ENCODE measurements at places on chromosomes 13 and 19.

- DNase-seq, result no peak
Observed at GRCh38 chr13:23059173-23059572, 121.6 kb upstream of the SGCG start.

GRCh38 chr13:71714802-71715375 lies 152.1 kb downstream of the DACH1 start:
- DNase-seq, result no peak

- DNase-seq, result no peak
Observed at GRCh38 chr19:19524053-19524452, 4.7 kb upstream of the YJEFN3 start.

DNA sequence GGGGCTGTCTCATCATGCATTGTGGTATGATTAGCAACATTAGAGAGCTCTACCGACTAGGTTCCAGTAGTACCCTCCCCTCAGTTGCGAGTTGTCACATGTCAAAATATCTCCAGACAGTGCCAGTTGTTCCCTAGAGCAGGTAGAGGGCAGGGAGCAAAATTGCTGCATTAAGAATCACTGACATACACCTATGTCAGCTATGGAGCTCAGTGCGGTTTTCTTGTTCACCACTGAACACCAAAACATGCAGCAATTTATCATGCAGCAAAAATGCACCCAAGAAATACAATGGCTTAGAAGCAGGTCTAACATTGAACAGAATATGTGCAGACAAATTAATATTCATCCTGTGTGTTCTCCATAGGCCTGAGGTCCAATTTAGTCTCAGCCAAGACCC lies 186.9 kb upstream of the STARD13 start:
- no peak for DNase-seq

- DNase-seq, result no peak
Observed at GRCh38 chr13:22111961-22112360, 441.1 kb downstream of the FGF9 start.

- no peak for DNase-seq
Observed at GRCh38 chr13:71522941-71523526, 344.0 kb downstream of the DACH1 start.

- DNase-seq, result no peak
Observed at GRCh38 chr19:29372461-29372860, 153.3 kb upstream of the VSTM2B start.

GRCh38 chr13:36550177-36550576 lies 117.9 kb downstream of the CCNA1 start:
- no peak for DNase-seq

GRCh38 chr19:39768786-39769185 lies 9.9 kb upstream of the LEUTX start:
- DNase-seq, result no peak

GRCh38 chr13:47875201-47875600 lies 125.9 kb downstream of the SUCLA2 start:
- no peak for DNase-seq

- no peak for DNase-seq
Observed at GRCh38 chr13:103694033-103694432, 627.8 kb upstream of the SLC10A2 start.

DNA sequence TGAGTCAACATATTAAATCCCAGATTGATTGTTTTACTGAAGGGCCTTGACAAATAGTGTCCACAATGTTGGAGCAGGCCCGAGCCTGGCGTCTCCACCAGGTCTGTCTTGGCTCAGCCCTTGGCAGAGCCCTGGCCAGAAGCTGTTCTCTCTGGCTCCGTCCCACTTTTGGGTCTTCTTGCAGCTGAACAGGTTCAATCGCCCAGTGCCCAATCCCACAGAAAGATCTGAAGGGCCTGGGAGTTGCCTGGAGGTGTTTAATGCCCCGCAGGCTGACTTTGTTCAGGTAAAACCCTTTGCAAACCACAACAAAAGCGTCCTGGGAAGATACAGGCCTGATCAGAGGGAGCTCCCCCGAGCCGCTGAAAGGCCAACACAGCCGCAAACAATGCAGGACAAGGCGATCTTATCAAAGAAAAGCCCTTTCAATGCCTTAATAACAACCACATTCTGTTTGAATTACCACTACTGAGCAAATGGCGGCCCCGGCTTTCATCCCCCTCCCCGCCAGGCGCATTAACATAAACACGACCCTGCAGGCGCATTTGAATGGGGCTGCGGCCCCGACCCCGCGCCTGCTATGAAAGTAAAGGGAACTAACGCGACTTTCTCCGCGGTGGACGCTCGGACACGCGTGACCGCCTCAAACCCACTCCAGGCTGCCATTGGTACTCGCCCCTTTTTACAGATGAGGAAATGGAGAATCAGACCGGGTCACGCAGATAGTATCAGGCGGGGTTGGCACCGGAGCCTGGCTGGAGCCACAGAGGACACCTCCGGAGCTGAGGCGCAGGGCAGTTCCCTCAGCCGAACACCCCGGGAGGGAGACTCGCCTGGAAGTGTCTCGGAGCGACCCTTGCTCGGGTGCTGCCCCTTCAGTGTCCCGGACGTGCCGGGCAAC lies 3.1 kb downstream of the CDX2 start:
- no peak for DNase-seq

DNA sequence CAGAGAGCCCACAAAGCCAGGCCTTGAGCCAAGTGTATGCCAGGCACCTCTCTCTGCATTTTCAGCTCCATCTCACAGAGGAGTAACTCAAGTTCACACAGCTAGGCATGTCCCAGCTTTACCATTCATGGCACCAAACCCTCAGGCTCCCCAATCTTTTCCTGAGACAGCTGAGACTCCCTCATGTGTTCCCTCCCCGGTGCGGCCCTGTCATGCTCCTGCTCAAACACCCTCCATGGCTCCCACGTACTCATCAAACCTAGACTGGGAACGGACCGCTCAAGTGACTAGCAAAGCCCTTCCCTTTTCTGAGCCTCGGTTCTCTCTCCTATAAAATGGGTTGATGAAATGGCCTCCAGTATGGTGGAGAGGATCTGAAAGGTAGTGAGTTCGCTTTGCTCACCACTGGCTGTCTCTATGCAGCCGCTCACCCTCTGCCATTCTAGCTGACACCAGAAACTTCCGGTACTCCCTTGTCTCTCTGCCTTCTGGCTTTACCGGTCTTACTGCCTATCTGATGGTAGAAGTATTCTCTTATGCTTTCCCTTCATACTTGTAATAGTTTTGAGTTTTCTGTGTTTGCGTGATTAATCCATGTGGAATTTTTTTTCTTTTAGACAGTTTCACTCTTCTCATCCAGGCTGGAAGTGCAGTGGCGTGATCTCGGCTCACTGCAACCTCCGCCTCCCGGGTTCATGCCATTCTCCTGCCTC lies 7.8 kb upstream of the SLC44A2 start:
- no peak for DNase-seq

GRCh38 chr19:1251330-1252220 lies 3.2 kb downstream of the MIDN start:
- no peak for DNase-seq

DNA sequence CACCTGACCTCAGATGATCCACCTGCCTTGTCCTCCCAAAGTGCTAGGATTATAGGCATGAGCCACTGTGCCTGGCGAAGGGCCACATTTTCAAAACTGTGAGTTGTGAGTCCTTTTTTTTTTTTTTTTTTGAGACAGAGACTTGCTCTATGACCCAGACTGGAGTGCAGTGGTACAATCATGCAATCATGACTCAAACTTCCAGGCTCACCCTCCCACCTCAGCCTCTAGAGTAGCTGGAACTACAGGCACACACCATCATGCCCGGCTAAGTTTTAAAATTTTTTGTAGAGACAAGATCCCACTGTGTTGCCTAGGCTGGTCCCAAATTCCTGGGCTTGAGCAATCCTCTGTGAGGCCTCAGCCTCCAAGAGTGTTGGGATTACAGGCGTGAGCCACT lies 3.8 kb upstream of the MYPOP start:
- no peak for DNase-seq

DNA sequence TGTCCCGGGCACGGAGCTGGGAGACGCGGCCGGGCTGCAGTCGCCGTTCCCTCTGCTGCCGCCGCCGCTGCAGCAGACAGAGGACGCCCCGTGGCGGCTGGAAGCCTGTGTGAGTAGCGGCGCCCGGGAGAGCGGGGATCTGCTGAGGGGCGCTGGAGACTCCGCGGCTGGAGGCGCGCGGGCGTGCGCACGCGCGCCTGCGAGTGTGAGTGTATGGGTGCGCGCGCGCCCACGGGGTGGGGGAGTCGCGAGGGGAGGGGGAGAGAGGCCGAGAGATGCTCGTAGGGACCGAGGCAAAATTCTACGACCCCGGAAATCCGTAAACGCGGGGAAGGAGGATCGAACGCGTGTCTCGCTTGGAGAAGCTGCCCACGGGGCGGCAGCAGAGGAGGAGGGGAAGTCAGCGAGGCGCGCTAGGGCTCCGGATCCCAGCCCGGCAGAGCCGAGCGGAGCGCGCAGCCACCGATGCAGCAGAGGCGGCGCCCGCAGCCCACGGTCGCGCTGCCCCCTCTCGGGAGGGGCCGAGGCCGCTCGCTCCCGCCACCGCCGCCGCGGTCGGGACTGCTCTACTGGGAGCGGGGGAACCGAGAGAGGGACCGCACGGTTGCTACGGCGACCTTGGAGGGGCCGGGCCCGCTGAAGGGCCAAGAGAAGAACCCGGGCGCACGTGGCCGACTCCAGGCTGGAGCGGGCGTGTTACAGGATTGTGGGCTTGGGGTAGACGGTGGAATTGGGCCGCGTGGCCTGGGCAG lies at the start of gene ENOX1:
TSS of gene ENOX1 (minus strand) at position 207 of the 752 bp plus-strand sequence.
- peak; percentile 63 for DNase-seq

- no peak for DNase-seq
Observed at GRCh38 chr19:48353677-48354076, 10.1 kb downstream of the TMEM143 start.

DNA sequence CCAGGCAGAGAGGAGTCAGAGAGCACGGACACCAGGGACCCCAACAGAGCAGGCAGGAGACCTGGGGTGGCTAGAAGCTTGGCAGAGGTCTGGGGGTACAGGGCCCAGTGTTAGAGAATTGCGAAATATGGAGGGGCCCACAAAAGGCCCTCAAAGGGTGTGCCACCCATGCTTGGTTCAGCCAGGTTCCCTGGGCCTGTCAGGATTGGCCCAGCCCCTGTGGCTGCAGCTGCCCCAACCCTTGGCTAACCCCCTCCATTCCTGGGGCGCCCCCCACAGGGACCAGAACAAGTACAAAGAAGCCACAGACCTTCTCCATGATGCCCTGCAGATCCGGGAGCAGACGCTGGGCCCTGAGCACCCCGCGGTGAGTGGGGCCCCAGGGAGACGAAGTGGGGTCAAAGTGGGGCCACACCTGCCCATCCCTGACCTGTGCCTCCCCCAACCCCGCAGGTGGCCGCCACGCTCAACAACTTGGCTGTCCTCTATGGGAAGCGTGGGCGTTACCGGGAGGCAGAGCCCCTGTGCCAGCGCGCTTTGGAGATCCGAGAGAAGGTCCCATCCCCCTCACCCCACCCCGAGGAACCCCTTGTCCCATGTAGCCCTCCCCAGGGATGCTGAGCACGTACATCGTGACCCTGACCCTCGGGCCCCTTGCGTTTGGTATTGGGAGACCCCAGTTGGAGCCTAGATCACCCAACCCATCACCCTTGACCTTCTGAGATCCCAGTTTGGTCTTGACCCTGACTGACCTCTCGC lies 8.0 kb downstream of the KLC3 start:
- DNase-seq, result no peak

DNA sequence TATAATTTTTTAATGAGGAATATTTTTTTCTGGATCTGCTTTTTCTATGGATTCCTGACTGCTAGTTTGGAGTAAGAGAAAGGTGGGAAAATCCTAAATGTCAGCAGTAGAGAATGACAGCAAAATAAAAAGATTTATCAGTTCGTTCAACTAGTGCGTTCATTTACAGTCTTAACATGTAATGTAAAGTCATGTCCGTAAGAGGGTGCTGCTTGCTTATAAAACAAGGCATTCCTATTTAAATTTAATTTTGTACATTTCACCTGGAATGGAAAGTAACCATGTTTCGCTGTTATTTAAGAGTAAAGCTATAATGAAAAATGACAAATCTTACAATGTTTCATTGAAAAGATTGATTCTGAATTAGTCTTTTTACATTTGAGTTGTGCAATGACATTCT lies 76.6 kb downstream of the ZMYM2 start:
- no peak for DNase-seq

- DNase-seq, result peak; percentile 20
Observed at GRCh38 chr13:99057310-99057975, 79.6 kb upstream of the DOCK9 start.

DNA sequence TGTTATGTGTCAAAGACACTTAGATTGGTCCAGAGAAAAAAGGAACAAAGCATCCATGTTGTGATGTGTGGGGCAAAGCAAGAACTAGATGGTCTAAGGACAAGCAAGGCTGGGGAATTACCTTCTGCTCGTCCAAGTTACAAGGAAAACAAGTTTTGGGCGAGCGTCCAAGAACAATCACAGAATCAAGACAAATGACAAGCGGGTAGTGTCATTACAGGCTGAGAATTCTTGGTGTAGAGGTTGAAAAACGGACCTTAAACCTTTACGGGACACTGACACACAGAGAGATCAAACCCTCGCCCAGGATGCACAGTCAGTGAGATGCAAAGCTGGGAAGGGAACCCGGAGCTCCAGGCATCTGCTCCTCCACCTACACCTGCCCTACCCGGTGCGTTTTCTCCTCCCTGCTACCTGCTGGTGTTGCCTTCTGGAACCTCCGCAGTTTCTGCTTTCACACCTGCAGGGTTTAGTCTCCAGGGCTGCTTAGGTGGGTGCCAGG lies 515 bp upstream of the ZNF324B start:
- no peak for DNase-seq

GRCh38 chr13:27168086-27168485 lies 3.5 kb downstream of the USP12 start:
- no peak for DNase-seq

DNA sequence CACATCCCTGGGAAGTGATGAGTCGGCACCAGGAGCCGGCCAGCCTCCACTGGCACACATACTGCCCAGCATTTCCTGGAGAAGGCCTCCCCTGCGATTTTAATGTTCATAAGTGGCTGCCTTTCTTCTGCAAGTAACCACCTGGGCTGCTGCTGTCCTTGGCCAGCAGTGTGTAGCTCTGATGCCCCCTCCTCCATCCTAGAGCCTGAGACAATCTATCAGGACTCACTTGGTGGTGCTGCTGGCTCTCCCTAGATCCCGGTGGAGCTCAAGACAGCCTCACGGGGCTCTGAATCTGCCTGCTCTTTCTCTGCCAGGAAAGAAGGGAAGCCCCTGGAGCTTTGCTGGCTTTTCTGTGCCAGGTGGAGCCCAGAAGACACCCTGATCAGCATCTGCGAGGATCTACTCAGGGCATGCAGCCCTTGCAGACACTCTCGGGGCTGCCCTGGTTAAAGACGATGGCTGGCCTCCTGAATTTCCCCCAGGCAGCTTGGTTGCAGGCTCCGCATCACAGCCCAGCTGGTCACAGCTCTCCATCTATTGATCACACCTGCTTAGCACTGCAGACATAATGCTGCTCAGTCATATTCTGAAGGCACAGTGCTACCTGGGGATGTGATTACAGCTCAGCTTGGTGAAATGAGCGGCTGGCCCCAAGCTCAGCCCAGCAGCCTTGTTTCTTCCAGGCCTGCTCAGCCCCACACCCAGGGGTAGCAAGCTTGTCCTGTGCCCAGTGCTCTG lies 122.3 kb downstream of the ZDHHC20 start:
- no peak for DNase-seq
